ENCODE measurements at places on chromosomes 11 and 22.
A peak's percentile ranks its signal among the peaks of the same experiment; 100 is the strongest.

DNA sequence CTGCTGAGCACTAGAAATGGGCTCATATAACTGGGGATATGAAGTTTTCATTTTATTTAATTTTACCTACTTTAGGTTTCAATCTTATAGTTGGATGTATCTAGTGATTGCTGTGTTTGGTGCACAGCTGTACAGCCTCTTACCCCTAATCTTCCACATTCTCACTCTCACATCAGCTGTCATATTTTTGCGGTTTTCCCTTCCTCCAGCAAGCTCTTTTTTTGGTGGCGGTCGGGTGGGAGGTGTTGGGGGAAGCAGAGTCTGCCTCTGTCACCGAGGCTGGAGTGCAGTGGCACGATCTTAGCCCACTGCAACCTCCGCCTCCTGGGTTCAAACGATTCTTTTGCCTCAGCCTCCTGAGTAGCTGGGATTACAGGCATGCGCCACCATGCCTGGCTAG, 445.1 kb upstream of the ISX start:
- H3K36me3 ChIP-seq, result no peaks in the 10 kb centered on the region
- no peak overlapping the region for H3K27ac ChIP-seq
- no peaks in the 10 kb centered on the region for H3K4me1 ChIP-seq

DNA sequence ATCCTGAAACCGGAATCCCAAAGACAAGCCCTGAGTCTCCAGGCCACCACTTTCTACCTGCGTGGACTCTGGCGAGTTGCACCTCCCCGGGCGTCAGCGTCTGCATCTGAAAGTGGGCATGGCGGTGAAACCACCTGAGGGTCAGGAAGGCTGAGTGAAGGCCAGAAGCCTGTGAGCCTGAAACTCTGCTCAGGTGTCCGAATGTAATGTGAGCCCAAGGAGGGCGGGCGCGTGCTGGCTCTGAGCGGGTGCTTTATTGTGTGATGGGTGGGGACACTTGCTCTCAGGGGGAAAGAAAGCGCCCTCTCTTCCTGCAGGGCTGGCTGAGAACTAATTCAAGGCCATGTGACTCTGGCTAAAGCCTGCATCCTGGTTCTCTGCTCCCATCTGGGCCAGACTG, 135.6 kb downstream of the ST3GAL4 start:
- H3K27me3 ChIP-seq, result no peaks in the 10 kb centered on the region
- H3K4me1 ChIP-seq, result no peaks in the 10 kb centered on the region
- no peak for DNase-seq
- H3K27ac ChIP-seq, result no peak overlapping the region

- H3K27ac ChIP-seq, result no peak overlapping the region
- H3K27me3 ChIP-seq, result peaks cover 3% of the 10 kb centered on the region
- no peak overlapping the region for H3K4me3 ChIP-seq
- no peak for DNase-seq
These were observed 163.2 kb downstream of the BRD1 start for GRCh38 chr22:49664371-49664881.

- no peak overlapping the region for H3K4me3 ChIP-seq
- H3K27ac ChIP-seq, result no peak overlapping the region
- no peaks in the 10 kb centered on the region for H3K36me3 ChIP-seq
- H3K27me3 ChIP-seq, result no peaks in the 10 kb centered on the region
- no peak for DNase-seq
These were observed 47.2 kb upstream of the MPEG1 start for GRCh38 chr11:59259867-59260475.

GRCh38 chr11:122727101-122727929, 71.8 kb downstream of the UBASH3B start:
- peak overlapping the region; percentile 41 for H3K4me3 ChIP-seq
- peak; percentile 64 for DNase-seq
- H3K4me1 ChIP-seq, result peaks cover 74% of the 10 kb centered on the region
- H3K27me3 ChIP-seq, result no peaks in the 10 kb centered on the region
- peak overlapping the region; percentile 58 for H3K27ac ChIP-seq

DNA sequence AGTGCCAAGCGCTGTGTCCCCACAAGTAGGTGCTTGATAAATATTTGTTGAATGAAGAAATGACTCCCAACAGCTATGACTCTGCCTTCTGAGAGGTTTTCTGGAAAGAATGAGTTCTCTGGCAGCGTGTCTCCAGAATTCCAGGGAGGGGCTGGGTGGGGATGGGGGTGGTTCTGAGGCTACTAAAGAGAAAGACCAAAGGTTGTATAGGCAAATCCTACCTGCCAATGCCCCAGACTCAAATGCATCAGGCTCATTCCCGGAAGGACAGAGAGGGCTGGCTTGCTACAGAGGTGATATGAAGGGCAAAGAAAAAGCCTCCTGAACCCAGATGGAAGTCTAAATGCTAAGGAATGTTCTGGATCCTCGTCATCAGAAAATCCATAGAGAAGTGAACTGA, 1.9 kb downstream of the DUSP18 start:
- H3K27me3 ChIP-seq, result no peaks in the 10 kb centered on the region
- H3K27ac ChIP-seq, result no peak overlapping the region
- DNase-seq, result no peak

GRCh38 chr11:33797879-33798278, 23.6 kb upstream of the FBXO3 start:
- H3K4me1 ChIP-seq, result peaks cover 9% of the 10 kb centered on the region
- no peak for DNase-seq
- H3K27ac ChIP-seq, result no peak overlapping the region
- H3K27me3 ChIP-seq, result peaks cover 68% of the 10 kb centered on the region
- H3K4me3 ChIP-seq, result no peak overlapping the region

DNA sequence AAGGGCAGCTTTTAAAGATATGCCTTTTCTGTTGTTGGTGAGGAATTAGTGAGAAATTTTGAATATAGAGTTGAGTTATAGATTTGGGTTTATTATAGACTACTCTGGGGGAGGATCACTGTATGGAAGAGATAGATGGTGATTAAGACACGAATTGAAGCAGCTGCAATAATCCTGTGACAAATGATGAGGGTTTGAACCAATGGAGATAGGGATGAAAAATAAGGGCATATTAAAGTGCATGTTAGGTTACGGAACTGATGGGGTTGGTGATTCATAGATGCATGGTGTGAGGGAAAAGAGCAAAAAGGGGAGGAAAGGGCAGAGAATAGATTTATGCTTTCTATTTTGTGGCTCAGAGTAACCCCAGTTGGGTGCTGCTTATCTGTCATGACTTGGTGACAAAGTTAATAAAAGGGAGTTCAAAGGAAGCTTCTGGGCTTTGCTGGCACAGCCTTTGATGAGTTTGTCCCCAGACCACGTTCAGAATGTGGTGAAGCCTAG, 11.8 kb downstream of the C11orf87 start:
- no peaks in the 10 kb centered on the region for H3K27me3 ChIP-seq
- no peak overlapping the region for H3K27ac ChIP-seq
- no peaks in the 10 kb centered on the region for H3K4me1 ChIP-seq
- H3K36me3 ChIP-seq, result no peaks in the 10 kb centered on the region
- no peak overlapping the region for H3K4me3 ChIP-seq

GRCh38 chr11:73784080-73784634, 3.5 kb upstream of the MRPL48 start:
- no peaks in the 10 kb centered on the region for H3K36me3 ChIP-seq
- no peaks in the 10 kb centered on the region for H3K27me3 ChIP-seq
- H3K4me1 ChIP-seq, result peaks cover 28% of the 10 kb centered on the region
- no peak overlapping the region for H3K27ac ChIP-seq
- DNase-seq, result no peak

Measured in CD4-positive, alpha-beta T cell (primary cell).